Naive thymus-derived CD8-positive, alpha-beta T cell (primary cell): ENCODE measurements at places on chromosomes 2 and 18. TPM values are rescaled to one million over a fixed set of nuclear protein-coding genes. Genes with fewer than 3 reads are reported as not detected.

DNA sequence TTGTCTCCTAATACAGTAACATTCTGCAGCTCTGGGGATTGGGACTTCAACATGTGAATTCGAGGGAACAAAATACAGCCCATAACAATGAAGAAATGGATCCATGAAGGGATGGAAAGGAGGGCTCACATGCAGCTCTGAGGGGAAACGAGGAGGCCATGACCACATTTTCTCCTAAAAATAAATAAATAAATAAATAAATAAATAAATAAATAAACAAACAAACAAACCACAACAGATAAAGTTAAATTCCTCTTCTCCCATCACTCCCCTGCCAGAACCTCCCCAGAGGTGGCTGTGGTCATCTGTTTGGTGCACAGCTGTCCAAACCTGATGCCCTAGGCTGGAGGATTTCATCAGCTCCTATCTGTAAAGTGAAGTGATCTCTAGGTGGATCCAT, 42.7 kb downstream of the MAL start:
- no peak for DNase-seq

GRCh38 chr2:146868051-146868450, 976.8 kb upstream of the ACVR2A start:
- no peak for DNase-seq

DNA sequence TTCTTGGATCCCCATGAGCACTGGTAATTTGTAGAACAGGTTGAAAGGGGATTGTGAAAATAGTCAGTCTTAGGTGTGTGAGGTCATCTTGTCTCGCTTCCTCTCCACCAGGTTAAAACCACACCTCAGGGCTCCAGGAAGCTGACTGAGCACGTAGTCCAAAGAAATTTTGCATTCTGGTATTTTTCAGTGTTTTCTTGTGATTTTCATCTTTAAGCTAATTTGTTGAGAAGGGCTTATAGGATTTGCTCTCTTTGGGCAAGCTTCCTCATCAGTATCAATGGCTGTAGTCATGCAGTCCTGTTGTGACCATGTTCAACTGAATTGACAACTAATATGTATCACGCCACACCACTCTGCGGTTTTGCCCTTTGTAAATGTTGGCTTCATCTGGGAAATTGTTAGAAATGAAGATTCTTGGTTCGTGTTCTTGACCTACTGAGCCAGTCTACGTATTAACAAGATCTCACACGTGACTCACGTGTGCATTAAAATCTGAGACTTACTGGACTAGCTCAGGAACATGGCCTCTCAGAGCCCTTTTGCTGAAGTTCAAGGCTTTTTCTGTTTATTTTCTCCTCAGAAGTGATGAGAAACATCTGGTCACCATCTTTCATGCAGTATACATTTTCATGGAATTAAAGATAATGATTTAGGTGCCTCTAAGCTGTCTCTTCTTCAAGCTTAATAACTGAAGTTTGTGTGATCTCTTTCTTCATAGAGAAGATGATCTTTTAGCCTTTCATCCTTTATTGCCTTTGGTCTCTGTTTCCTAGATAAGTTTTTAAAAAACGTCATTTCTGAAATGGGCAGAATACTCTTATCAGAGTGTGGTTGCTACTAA, 32.8 kb downstream of the FMNL2 start:
- no peak for DNase-seq

DNA sequence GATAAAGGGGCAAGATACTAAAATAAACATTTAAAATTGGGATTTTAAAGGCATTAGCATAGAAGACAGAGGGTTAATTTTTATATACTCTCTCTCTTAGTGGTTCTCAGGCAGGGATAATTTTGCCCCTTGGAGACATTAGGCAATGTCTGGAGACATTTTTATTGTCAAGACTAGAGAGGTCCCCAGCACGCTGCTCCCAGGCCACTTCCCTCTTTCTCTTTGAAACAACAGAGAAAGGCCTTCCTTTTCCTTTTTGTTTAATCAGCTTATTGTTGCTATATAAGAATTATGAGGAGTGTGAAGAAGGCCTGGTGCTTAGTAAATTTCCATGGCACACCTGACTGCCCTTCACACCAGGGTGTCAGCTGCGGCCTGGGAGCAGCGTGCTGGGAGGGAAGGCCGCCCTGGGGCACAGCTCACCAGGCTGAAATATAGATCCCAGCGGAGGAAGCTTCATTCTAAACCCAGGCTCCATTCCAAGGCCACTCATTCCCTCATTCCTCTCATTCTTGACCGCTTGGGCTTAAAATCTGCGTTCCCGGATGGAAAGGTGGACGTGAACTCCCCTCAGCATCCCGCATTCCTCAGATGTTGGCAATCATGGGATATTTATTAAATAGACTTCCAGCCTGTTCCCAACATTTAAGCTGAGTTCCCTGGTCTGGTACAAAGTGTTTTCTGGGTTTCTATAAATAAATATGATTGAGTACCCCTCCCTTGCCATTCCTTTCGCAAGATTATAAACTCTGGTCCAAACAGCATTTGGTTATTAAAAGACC, 22.5 kb downstream of the SLC14A2 start:
- no peak for DNase-seq

- DNase-seq, result no peak
Observed at GRCh38 chr2:5846881-5847280, 154.7 kb downstream of the SOX11 start.

DNA sequence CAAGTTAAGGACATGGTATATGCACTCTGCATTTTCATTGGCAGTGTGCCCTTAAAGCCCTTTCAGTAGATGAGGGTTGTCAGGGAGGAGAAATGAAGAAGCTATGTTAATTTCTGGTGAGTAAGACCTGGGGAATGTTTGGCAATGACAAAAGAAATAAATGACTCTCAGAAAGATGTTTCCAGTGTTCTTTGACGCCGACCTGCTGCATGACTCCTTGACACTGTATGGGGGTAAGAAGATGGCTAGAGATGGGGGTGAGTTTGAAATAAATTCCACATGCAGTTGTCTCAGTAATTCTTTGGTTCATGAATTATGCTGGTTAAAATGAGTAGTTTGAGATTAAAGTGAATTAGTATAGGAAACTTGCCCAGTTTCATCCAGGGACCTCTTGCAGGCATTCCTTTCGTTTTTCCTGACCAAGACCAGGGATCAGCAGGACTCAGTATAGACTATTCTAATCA, 5.9 kb downstream of the CCDC121 start:
- DNase-seq, result no peak

DNA sequence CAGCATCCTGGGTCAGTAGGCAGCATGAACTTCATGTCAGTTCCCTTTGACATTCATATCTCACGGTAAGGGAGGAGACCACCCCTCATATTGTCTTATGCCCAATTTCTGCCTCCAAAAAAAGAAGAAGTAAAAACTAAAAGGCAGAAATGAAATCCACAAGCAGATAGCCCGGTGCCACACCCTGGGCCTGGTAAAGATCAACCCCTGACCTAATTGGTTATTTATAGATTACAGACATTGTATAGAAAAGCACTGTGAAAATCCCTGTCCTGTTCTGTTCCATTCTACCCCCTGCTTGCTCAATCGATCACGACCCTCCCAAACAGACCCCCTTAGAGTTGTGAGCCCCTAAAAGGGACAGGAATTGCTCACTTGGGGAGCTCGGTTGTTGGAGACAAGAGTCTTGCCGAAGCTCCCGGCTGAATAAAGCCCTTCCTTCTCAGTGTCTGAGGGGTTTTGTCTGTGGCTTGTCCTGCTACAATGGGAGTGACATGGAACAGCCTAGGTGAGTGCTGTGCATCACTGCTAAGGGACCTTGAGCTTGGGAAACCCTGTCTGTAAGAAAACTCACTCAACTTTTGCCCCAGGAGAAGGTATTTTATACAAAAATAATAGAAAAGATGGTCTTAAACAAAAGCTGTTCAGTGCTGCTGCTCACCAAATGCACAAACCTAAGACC, 11.1 kb downstream of the NDUFV2 start:
- no peak for DNase-seq

Gene ILKAP
- total RNA-seq, result 100 TPM

Gene SLC16A14
- 0.60 TPM for total RNA-seq

Gene CD302
- 1.3 TPM for total RNA-seq

Gene IL36RN
- total RNA-seq, result not detected

Gene RASGRP3
- total RNA-seq, result 2.2 TPM

Gene CDH7
- total RNA-seq, result not detected
